Ecto neural progenitor cell (in vitro differentiated cells): ENCODE measurements at places on chromosomes 3 and 15.

- DNase-seq, result no peak
Measured at GRCh38 chr3:187212196-187212545, 14.9 kb downstream of the RTP1 start.

DNA sequence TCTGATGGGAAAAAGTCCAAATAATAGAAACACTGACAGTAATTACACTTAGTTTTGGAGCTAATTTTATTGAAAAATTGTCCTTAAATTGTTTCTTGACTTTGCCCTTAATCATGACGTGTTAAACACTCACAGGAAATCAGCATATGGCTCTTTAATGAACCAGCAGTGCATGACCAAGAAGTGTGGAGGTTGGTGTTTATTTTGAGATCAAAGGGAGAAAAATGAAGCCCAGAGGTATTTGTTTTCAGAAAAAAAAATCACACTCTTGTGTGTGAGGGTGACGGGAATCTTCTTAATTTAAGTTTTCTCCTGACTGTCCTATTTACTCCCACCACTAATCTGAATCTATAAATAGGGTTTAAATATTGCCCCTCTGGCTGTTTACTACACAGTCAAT lies 28.8 kb upstream of the SYNM start:
- DNase-seq, result no peak

- DNase-seq, result no peak
Measured at GRCh38 chr3:94417963-94418455, 355.1 kb downstream of the NSUN3 start.

GRCh38 chr3:120497336-120497735 lies 46.5 kb upstream of the FSTL1 start:
- DNase-seq, result no peak

- DNase-seq, result no peak
Measured at GRCh38 chr3:56624725-56625124, 58.3 kb downstream of the TASOR start.

- no peak for DNase-seq
Measured at GRCh38 chr15:77507911-77508310, 87.2 kb downstream of the HMG20A start.

DNA sequence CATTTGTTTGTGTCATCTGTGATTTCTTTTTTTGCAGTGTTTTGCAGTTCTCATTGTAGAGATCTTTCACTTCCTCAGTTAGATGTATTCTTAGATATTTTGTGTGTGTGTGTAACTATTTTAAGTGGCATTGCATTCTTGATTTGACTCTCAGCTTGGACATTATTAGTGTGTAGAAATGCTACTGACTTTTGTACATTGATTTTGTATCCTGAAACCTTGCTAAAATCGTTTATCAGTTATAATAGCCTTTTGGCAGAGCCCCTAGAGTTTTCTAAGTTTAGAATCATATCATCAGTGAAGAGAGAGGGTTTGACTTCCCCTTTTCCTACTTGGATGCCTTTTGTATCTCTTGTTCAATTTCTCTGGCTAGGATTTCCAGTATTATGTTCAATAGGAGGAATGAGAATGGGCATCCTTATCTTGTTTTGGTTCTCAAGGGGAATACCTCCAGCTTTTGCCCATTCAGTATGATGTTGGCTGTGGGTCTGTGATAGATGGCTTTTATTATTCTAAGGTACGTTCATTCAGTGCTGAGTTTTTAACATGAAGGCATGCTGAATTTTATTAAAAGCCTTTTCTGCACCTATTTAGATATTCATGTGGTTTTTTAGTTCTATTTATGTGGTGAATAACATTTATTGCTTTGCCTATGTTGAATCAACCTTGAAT lies 211.7 kb downstream of the MBNL1 start:
- DNase-seq, result no peak

- no peak for DNase-seq
Measured at GRCh38 chr3:55198554-55198953, 270.7 kb upstream of the LRTM1 start.

- DNase-seq, result peak; percentile 74
Measured at GRCh38 chr15:83207009-83207659, 489 bp downstream of the HDGFL3 start.

- no peak for DNase-seq
Measured at GRCh38 chr3:74409066-74409465, 205.4 kb downstream of the CNTN3 start.

DNA sequence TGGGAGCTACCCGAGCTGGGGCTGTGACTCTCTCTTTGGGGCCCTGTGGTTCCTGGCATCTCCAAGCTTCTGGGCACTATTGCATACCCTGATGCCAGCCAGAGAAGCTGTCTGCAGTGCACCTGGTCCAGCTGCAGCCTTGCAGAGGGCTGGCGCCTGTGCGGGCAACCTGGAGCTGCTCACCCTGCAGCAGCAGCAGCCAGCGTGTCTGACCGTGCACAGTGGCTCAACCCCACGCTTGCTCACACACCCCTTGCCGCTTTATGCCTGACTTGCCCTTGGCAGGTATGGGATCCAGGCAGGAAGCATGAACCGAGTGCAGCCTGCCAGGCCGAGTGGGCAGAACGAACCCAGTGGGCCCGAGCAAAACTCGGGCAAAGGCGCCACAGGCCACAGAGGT lies 69.9 kb downstream of the GLB1 start:
- DNase-seq, result no peak

DNA sequence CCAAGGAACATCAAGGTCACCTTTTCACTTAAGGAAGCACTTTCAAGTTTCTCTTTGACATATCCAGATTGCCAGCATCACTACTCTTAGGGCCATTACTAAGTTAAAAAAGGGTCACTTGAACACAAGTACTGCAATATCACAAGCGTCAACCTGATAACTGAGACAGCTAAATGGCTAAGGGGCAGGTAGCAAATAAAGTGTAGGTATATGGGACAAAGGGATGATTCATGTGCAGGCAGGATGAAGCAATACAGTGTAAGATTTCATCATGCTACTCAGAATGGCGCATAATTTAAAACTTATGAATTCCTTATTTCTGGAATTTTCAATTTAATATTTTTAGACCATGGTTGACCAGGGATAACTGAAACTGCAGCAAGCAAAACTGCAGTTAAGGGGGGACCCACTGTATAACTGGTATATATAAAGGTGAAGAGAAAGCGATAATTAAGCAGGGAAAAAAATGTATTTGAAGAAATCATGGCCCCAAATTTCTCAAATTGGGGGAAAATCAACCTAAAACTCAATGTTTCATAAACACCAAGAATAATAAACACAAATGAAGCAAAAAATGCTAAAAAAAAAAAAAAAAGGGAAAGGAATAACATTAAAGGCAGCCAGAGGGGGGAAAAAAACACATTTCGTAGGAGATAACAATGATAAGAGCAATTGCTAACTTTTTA lies 13.1 kb downstream of the CCR1 start:
- no peak for DNase-seq
